ENCODE measurements at places on chromosomes 1 and 21.

- DNase-seq = no peak
Observed at GRCh38 chr1:221827307-221827642, 85.4 kb upstream of the DUSP10 start.

DNA sequence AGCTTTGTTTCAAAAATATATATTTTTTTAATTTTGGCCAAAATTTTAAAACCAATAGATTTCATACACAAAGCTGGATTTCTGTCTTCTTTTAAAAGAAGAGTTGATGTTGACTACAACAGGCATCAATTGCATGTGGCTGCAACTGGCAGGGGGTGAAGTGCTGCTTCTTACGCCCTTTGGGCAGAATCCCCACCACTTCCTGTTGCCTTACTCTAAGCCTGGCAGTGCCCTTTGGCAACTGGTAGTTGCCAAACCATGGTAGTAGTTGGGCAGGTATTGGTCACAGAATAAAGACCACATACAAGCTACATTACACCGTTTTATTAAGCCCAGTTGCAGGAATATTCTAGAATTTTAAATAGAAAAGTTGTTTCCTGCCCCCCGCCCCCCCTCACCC is 17.0 kb downstream of the LAMC2 start:
- DNase-seq = no peak

DNA sequence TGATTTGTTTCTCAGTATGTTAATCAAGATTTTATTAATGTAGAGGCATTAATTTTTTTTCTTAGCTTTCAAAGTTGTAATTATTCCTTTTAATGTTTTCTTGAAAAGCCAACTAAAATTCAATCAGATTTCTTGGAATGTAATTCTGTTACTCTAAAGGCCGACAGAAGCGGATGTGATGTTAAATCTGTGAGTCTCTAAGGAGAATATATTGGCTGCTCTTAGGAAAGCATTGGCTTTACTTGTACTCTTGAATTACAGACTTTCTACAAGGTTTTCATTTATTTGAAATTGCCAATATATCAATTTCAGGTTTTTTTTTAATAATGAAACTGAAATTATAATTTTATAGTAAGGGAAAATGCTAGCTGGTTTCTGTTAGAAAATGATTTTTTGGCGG is 29.2 kb downstream of the RRP15 start:
- no peak for DNase-seq

GRCh38 chr1:209692296-209692695 is 12.3 kb upstream of the HSD11B1 start:
- no peak for DNase-seq

DNA sequence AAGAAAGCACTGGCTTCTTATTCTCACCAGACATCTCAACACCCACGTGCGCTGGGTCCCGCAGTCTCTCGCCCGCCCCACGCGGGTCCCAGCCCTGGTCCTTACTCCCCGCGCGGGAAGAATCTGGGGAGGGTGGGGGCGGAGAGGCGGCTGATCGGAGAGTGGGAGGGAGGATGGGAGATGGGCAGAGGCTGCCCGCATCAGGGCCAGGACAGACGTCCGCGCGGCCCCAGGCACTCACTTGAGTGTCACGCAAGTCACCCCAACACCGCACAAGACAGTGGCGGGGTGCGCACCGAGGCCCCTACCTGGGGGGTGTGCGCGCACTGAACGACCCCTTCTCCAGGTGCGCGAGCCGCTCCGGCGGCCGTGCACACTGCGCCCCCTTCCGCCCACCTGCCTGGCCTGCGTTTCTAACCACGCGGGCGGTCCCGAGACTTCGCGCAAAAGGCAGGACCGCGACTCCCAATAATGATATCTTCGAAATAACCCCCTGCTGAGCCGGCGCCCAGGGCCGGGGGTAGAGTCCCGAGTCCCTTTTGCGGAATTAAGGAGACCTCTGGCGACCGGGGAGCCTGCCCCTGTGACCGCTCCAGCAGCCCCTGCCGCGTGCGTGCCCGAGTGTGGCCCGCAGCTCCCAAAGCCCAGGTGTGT is 6.0 kb upstream of the SIM2 start:
- no peak for DNase-seq

DNA sequence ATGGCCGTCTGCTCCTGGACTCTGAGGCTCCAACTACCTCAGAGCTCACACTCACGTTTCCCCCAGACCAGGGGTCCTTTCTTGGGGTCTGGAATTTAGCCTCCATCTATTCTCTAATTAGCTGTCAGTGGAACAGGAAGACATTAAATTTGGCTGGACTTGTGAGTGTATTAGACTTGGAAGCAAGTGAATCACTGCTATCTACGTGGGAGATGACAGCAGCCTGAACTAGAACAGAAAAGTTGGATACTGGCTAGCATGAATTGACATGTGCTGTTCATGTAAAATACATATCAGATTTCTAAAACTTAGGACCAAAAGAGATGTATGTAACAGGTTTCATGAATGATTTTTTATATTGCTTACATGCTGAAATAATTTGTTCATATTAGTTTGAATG is 28.0 kb downstream of the TAF5L start:
- no peak for DNase-seq

GRCh38 chr1:202046227-202046626 is 35.8 kb downstream of the ELF3 start:
- no peak for DNase-seq

- no peak for DNase-seq
Observed at GRCh38 chr1:231233735-231234417, 7.1 kb upstream of the GNPAT start.

- no peak for DNase-seq
Observed at GRCh38 chr21:15329191-15329590, 264.4 kb upstream of the NRIP1 start.

DNA sequence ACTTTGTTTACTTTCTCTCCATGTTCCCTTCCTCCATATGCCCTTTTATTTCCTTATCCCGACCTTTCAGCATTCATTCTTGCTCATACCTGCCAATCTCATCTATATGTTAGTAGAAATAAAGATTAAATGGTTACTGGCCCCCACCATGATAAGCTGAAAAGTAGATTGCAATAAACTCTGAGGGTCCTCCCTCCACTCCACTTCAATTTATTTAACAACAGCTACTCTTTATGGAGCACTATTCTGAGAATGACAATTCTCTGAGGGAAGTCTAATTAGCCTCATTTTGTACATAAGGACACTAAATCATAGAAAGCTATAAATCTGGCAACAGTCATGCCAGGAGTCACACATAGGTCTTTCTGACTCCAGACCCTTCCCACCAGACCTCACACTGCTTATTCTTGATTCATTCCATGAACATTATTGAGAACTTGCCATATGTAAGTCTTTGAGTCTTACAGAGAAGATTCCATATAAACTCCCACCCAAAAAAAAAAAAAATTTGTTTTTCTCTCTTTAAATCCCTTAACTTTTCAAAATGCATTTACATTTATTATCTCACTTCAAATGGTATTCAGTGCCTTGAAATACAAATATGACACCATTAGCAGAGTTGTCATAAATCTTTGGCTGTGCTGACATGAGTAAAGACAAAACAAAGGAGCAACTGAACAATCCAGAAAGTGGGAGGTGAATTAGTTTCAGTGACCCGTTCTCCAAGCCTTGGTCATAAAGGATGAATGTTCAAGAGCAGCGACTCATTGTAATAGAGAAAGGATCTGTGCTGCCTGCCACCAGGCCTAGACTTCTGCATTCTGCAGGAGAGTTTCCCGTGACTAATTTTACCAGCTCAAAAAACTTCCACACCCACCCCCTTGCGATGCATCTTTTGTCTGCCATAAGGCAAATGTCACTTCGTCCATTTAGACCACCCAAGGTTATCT is 28.5 kb downstream of the PALMD start:
- no peak for DNase-seq

- DNase-seq = no peak
Observed at GRCh38 chr1:218436997-218437396, 91.9 kb downstream of the TGFB2 start.

- no peak for DNase-seq
Observed at GRCh38 chr1:174398246-174398645, 49.5 kb upstream of the GPR52 start.

- DNase-seq = no peak
Observed at GRCh38 chr1:95451054-95451453, 217.0 kb downstream of the RWDD3 start.

- DNase-seq = no peak
Observed at GRCh38 chr1:100736324-100736723, 16.8 kb downstream of the VCAM1 start.

- DNase-seq = no peak
Observed at GRCh38 chr1:64887689-64888217, 78.6 kb downstream of the JAK1 start.

DNA sequence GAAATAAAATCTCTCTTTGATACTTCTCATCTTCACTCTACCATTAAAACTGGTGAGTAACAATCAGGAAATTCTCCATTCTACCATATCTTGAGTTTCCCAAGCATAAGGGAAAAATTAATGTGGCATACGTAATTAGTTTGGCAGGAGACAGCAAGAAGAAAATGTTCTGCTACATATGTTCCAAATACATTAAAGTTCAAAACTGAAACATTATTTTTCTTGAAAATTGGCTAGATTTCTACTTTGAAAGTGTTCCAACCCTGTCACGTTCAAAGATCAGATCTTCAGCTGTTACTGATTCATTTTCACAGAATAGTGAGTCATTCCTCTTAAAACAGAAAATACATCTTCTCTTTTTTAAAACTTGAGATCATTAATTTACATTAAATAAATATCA is 48.5 kb downstream of the PIGK start:
- DNase-seq = no peak

- no peak for DNase-seq
Observed at GRCh38 chr1:11245904-11246719, 16.2 kb downstream of the MTOR start.

- no peak for DNase-seq
Observed at GRCh38 chr1:234246638-234247116, 126.6 kb upstream of the COA6 start.

All from stimulated activated CD4-positive, alpha-beta T cell treated with anti-CD3 and anti-CD28 coated beads, Interleukin-1b, Interleukin-23, amount 100 ng/mL, for 1 hour (primary cell).